CD8-positive, alpha-beta T cell (primary cell): ENCODE measurements at places on chromosomes 1 and 21.

DNA sequence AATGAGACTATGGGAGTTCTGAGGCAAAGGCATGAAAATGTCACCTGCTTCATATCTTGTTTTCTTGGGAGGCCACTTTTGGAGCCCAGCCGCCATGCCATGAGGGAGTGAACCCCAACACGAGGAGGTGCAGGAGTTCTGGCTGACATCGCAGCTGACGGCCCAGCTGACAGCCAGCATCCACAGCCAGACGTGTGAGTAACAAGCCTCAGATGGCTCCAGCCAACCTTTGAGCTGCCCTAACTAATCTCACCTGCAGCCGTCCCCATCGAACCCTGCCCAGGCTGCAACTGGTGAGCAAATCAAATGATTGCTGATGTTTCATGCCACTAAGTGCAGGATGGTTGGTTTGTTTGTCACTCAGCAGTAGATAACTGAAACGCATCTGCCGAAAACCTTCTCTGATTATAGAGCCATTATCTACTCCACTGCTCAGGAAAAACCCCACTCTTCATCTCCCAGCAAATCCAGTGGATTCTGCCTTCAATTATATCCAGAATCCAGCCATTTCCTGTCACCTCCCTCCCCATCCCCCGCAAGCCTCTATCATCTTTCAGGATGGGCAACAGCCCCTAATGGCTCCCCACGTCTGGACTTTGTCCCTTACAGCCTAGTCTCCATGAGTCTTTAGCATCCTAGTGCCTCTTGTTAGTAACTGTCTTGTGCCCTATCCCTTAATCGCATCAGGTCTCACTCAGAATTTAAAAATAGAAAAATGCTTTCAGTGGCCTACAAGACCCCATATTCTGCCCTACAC lies 18.5 kb upstream of the RAB4A start:
- DNase-seq: no peak

DNA sequence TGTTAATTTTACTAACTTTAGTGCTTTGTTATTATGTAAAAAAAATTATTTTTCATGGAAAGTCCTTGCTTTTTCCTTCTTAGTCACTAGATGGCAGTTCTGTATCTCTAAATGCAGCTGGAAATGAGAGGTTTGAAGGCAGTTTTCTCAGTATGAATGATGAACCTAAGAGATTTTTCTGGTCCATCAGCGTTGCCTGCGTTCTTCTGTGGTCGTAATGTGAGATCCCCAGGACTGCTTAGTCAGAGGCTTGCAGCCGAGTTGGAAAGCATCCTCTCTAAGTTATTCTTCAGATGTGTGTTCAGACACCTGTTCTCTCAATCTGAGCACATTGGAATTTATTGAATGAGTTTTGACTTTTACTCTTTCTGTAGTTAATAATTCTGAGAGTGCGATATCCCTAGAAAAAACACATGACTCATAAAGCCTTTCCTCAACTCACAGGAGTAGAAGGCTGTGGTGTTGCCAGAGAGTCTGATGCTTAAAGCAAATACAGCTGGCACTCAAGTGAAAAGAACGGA lies 99.3 kb downstream of the FMN2 start:
- no peak for DNase-seq

DNA sequence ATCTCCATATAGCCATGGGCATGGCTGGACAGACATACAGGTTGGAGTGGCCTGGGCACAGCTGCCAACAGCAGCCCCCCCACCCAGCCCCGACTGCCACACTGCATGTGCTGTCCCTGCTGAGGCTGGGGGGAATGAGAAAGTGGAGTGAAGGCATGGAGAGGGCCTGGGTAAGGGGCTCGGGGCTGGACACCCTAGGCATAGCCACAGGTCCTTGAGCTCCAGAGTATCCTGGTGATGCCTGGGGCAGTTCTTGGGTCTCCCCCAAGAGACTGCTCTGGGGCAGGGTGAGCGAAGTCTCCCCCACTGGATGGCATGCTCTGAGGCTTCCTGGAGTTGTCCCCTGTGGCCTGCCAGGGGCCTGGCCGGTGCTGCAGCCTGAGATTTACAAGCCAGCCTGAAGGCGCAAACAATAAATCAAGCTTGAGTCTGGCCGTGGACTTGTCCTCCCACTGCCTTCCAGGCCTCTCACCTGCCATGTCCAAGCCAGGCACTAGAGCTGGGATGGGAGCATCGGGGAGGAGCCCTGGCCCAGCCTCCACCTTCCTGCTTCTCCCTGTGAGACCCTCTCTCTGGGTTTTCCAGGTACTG lies 53.6 kb downstream of the FOXO6 start:
- no peak for DNase-seq

DNA sequence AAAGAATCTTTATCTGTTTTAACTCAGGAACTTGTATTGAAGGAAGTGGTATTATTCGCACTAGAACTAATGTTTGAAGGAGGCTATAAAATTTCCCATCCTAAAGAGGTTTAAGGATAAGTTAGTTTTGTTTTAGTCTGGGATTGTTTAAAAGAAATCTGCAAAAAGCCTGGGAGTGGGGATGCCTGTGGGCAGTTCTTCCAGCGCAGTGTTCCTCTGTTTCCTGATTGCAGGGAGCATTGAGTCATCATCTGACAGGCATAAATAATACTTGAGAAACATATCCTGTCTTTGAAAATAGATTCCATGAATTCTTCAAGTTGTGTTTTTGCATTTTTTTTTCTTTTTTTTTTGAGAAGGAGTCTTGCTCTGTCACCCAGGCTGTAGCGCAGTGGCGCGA lies 350.8 kb upstream of the PTBP2 start:
- no peak for DNase-seq

DNA sequence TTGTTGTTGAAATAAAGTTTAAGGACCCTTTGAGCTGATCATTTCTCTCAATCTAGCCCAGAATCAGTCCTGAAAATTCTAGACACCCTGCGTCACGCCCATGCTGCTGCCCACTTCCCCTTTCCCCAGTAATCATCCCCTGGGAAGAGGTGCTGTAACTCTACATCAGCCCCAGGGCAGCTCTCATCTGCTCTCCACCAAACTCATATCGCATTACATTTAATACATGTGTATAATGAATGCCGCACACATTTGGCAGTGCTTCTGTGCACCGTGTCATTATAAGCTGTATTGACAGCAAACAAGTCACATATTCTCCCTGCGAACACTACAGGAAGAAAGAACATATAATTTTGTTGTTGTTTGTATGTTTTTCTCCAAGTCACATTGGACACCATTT lies 539.7 kb upstream of the DAB1 start:
- no peak for DNase-seq

DNA sequence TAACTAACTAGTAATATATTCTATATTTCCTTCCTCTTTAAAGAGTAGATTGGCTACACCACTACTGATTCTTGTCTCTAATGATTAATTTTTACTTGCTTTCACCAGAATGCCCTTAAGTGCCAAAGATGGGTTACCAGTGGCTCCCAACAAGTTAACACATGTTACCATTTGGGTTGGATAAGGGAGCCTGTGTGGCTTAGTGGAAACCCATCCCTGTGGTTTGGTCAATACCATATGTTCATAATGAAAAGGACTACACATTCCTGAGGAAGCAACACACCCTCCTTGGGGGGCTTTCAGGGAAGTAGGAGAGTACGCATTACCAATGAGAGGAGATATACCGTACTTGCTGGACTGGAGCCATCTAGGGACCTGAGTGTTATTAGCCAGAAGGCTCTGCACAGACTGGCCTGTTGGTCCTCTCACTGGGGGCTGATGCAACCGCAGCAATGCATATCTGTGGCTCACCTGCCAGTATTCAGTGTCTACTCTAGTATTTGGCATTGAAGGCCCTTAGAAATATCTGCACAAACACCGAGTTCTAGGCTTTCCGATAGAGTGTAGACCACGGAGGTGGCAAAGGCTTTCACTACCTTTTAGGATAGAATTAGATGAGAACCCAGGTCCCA lies 29.3 kb upstream of the PLXNA2 start:
- DNase-seq: no peak

GRCh38 chr1:201709564-201710295 lies 119.2 kb upstream of the IPO9 start:
- DNase-seq: peak; percentile 34

- DNase-seq: no peak
Measured at GRCh38 chr1:233278631-233279030, 16.9 kb downstream of the PCNX2 start.

GRCh38 chr1:154608397-154609270 lies 648 bp upstream of the ADAR start:
- DNase-seq: peak; percentile 61

DNA sequence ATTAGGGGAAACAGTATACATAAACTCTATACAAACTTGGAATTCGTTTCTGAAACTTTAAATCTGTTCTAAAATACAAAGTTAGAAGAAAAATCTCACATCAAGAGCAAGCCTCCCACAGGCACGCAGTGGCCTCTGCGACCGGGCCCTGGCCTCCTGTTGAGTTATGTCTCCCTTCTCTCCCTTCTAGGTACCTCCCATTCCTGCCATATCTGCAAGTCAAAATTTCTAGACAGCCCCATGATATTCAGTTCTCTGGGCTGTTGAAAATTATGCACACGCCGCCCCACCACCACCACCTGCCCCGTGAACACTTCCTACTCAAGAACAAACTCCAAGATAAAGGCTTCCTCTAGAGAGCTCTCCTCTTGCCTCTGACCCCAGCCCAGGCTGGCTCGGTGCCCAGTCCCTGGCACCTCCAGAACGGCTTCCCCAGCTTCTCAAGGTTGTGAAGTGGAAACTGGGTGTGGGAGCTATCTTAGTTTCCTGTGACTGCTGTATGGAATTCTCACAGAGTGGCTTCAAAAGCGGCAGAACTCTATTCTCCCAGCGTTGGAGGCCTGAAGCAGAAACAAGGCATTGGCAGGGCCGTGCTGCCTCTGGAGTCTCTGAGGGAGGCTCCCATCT lies 37.7 kb upstream of the LRP8 start:
- no peak for DNase-seq

DNA sequence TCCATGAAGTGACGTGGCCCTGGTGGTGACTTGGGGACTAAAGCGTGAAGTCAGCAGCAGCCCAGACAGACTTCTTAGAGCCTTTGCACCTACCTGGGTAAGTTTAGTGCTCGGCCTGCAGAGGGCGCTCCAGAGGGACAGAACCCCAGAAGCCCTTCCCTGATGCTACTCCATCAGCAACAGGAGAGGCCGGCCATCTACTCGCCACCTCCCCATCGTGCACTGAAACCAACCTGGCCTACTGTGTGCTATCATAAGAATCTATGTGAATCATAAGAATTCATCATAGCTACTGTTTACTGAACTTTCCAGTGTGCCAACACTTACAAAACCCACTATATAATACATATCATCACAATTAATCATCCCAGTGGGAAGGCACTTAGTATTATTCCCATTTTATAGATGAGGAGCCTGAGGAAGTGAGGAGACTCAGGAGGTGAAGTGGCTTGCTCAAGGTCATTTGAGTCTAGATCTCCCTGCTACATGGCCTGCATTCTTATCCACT lies 7.9 kb upstream of the EDN2 start:
- DNase-seq: no peak

GRCh38 chr1:248924696-248925532 lies 18.9 kb downstream of the PGBD2 start:
- no peak for DNase-seq

DNA sequence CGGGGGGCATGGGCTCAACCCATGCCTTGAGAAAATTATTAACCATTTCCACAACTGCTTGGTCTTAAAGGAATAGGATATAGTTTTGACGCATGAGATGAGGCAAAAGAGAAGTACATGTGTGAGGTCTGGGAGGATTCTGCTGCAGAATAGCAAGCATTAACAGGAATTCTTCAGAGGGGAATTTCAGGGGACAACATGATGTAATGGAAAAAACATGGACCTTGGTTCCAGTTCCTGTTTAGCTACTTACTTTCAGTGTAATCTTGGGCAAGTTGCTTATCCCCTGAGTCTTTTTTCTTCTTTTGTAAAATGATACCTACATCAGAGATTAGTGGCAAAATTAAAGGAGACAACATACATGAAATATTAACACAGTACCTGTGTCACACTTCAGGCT lies 85.6 kb downstream of the PRRX1 start:
- DNase-seq: no peak

DNA sequence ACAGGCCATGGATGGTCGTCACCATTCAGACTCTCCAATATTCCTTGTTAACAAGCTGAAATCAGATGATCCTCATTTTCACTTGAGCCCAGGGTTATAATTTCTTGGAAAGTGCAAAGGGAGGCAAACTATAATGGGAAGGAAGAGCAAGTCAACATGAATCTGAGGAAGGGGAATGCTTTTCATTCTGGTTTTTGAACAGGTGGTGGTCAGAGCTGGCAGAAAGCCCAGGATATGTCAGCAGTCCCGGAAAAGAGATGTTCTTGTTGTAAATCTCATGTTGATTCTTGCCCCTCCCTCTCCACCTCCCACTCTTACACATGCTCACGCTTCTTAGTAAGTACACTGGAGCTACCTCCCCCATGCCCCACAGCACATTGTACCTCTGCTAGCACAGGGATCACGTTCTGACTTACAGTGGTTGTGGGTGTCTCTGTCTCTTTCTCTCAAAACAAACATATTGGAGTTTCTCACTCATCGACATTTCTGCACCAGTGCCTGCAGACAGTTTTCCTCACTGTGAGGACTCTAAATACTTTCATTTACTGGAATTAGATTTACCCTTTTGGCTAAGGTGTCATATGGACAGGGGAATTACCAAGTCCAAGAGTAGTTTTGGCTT lies 77.6 kb downstream of the XCL2 start:
- peak; percentile 66 for DNase-seq

DNA sequence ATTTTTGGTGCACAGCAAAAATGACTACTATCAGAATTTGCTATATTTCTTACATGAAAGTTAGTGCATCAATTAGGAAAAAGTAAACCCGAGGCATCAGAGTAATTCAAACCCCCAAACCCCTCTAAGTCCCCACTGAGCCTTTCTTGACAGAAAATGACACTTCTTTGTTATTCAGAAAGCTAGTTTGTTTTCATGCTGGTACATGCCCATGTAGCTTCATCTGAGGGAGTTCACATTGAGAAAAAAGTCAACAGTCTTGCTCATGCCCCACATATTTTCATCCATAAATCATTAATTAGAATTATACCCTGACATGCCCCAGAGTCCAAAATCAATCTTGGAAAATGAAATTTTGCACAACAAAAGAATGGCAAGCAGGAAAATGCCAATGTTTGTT lies 39.9 kb upstream of the PDC start:
- no peak for DNase-seq

DNA sequence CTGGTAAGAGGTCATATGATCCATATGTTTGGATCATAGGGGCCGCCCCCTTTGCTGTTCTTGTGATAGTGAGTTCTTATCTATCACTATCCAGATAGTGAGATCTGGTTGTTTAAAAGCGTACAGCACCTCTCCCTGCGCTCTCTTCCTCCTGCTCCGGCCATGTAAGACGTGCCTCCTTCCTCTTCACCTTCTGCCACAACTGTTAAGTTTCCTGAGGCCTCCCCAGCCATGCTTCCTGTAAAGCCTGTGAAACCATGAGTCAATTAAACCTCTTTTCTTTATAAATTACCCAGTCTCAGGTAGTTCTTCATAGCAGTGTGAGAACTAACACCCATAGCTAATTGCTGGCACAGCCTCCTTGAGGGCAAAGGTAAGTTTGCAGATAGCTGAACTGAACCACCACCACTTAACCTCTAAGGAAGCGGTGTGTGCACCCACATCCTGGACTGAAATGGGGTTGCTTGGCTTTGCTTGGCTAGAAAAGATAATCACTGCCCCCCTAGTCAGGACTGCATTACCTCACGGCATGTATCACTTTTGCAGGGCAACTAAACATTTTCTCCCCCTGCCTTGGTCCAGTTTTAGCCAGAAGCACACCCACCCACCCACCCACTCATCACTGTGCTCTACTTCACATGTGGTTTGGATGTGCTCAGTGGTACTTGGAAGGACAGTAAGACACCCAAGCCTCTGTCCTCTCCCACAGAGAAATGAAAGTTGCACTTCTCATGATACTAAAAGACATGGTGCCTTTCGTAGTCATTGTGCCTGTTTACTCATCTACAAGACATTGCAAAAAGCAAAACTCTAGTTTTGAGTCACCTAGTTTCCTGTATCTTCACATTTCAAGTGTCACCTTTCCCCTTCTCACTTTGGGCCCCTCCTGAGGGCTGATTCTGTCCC lies 23.1 kb upstream of the PTAFR start:
- DNase-seq: peak; percentile 46
